Stimulated activated CD8-positive, alpha-beta memory T cell treated with anti-CD3 and anti-CD28 coated beads, Interleukin-4, amount 100 ng/mL, for 1 hour (primary cell): ENCODE measurements at places on chromosomes 11 and 22.

- no peak for DNase-seq
Measured at GRCh38 chr11:64250415-64251015, 815 bp upstream of the PLCB3 start.

DNA sequence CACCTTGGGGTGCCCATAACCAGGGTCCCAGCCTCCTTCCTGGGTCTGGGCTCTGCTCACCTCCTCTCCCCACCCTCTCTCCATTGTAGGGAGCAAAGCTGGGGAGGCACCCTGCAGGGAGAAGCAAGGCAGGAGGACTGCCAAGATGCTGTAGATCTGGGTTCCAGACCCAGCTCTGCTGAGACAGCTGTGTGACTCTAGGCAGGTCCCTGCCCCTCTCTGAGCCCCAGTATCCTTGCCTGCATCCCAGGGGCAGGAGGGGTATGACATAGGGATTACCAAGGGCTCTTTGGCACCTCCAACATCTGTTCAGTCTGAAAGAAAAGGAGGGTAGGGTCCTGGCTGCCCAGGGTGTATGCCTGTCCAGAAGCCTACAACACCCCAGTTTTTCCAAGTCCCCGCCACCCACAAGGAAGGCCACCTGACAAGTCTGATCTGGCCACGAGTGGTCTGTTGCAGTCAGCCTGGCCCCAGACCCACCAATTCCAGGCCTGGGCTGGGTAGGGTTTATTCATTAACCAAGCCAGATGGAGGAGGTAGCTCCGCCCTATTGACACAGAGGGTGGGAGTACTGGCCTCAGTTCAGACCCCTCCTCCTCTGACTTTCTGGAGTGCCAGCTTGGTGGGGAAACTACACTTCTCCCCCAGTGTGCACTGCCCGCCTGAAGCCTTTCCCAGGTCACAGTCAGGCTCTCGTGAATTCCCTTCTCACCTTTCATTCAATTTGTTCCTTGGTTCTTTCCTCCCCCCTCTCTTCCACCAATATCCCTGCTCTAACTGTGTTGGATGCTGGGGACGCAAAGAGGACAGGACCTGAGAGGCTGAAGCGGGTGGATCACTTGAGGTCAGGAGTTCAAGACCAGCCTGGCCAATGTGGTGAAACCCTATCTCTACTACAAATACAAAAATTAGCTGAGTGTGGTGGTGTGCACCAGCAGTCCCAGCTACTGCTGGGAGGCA lies 15.0 kb downstream of the STARD10 start:
- no peak for DNase-seq

- no peak for DNase-seq
Measured at GRCh38 chr22:28911304-28911690, 27.9 kb downstream of the ZNRF3 start.

DNA sequence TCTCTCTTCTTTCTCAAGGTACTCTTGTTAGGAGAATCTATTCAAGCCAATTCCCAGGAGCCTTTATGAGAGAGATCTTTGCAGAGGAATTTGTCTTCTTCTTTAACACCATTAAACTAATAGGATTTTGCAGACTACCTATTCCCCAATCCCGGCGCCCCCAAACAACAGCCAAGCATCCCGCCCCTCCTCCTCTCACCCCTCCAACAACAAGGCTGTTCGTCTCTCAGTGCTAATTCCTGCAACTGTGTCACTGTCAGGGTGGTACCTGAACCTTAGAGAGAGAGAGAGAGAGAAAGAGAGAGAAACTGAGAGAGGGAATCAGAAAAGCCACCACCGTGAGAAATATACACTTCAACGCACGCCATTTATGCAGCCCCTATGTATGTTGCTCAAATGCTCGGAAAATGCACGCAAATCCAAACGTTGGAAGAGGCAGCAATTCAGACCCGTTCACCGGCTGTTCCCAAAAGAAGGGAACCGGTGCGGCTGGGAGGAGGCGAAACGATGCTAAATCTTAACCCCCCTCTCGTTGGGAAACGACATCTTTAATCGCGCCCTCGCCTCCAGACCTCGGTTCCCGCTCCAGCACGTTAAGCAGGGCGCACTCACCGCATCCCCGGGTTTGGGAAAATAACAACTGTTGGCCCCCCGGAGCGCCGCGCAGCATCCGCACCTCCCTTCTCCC lies 961 bp downstream of the KCNA4 start:
- no peak for DNase-seq
